ENCODE measurements at places on chromosomes 4 and X. TPM values are rescaled to one million over a fixed set of nuclear protein-coding genes. Genes with fewer than 3 reads are reported as not detected.
A peak's percentile ranks its signal among the peaks of the same experiment; 100 is the strongest.

DNA sequence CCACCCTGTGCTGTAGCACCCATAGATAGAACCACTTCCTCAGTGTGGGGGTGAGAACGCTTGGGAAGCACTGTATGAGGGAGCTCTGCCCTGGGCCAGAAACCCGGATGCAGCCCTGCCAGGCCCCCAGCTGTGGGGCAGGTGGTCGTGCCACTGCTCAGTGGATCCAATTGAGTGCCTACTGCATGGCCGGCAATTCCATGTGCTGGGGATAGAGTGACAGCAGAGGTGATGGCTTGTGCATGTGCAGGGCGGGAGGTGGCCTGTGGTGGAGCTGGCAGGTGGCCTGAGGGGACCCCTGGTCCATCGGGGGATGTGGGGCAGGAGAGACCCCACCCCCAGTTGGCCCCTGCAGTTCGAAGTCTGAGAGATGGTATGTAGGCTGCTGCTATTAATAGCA lies 60.4 kb downstream of the TRMT44 start:
- DNase-seq = no peak

DNA sequence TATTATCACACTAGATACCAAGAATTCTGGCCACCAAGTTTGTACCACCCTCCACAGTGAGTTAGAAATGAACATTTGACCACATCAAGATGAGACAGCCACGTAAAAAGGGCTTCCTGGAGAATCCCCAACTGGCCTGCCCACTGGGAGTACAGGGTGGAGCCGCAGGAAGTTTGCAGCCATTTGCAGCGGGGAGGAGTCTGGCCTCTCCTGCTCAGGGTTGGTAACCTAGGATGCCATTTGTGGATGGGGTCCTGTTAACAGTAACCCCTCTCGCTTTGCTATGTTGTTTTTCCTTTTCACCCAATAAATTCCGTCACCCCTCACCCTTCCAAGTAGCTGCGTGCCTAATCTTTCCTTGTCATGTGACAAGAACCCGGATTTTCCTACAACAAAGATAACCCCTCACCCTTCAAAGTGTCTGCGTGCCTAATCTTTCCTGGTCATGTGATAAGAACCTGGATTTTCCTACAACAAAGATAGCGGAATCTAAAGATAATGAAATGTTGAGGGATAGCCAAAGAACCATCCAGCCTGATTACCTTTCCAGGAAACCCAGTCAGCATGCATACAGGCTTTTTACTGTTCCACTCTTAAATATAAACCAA lies 245.4 kb downstream of the NAF1 start:
- DNase-seq = no peak

- DNase-seq = no peak
Observed at GRCh38 chrX:37986893-37987292, 19.5 kb upstream of the SYTL5 start.

DNA sequence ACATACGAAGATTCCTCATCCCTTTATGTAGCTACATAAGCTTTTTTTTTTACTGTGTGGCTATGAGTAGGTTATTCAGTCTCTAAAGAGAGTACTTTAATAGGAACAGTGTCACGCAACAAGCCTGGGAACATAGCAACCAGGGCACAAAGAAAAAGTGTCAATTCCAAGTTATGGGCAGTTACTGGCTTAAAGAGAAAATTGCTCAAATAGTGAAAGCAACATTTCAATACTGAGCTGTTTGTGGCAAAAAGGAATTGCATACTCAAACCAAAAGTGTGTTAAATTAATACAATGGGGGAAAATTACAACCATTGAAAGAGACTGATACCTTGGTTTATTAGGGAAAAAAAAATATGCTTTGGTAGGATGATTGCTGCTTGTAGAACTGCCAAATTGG lies 41.2 kb upstream of the ENOX2 start:
- no peak for DNase-seq

- peak; percentile 90 for DNase-seq
Observed at GRCh38 chr4:152850377-152850776, 70.6 kb downstream of the ARFIP1 start.

DNA sequence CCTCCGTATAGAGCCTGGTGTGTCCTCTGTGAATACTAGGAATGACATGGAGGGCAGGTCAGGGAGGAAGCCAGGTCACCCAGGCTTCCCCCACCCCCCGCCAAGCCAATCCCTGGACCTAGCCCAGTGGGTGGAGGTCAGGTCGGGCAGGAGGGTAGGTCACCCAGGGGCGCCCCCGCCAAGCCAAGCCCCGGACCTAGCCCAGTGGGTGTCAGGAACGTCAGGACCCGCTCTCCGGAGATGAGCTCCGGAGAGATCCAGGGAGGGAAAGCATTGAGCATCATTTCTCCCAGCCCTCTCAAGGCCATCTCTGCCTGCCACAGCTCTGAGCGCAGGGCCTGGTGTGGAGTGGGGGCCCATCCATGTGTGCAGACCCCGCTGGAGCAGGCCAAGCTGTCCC lies 48.6 kb downstream of the WFS1 start:
- no peak for DNase-seq

DNA sequence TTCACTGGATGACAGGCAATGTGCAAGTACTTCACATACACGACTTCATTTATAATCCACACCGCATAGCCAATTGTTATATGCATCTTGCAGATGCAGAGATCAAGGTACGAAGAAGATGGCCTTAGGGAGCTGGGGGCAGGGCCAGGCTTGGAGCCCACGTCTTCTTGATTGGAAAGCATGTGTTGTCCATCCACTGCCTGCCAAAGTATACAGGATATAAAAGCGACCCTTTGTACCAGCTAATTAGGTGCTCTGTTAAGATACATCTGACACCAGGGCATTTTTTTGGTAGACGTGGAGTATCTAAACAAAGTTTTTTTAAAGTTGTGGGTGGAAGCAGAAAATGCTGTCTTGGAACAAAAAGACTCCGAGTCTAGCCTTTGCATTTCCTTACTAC lies 1.4 kb downstream of the C4orf36 start:
- DNase-seq = no peak

DNA sequence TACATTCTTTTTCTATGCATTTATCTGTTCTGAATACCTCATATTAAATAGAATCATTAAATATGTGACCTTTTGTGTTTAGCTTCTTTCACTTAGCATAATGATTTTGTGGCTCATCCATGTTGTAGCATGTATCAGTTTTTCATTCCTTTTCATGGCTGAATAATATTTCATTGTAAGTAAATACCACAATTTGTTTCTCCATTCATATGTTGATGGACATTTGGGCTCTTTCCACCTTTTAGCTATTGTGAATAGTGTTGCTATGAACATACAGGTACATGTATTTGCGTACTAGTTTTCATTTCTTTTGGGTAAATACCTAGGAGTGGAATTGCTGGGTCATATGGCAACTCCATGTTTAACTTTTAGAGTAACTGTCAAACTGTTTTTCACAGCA lies 85.1 kb downstream of the GNL3L start:
- no peak for DNase-seq

Gene GAGE12F
- total RNA-seq = not detected

Gene FAM149A
- total RNA-seq = 0.64 TPM

Gene MAP3K15
- total RNA-seq = under 0.01 TPM

- DNase-seq = no peak
Observed at GRCh38 chr4:119675391-119675790, 46.8 kb upstream of the PDE5A start.

- no peak for DNase-seq
Observed at GRCh38 chr4:112119353-112119783, 25.9 kb upstream of the FAM241A start.

GRCh38 chrX:20224814-20225487 lies 41.8 kb downstream of the RPS6KA3 start:
- DNase-seq = peak; percentile 32

GRCh38 chr4:78081541-78081940 lies 24.4 kb downstream of the FRAS1 start:
- DNase-seq = no peak

DNA sequence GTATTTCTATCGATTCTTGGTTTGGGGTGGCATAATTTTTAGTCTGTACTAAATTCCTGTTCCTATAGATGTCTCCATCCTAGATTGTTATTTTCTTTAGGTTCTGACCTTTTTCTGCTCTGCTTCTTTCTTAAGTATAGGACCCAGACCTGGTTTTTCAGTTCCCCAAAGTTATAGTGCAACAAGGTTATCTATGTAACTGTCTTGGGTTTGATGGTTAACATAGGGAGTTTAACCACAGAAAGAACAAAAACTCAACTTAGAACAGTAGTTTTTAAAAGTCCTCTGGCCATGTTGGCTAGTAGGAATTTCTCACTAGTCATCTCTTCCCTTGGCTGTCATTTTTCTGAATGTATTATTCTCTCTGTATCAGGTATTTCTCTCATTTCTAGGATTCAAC lies 38.8 kb upstream of the MAD2L1 start:
- DNase-seq = no peak

DNA sequence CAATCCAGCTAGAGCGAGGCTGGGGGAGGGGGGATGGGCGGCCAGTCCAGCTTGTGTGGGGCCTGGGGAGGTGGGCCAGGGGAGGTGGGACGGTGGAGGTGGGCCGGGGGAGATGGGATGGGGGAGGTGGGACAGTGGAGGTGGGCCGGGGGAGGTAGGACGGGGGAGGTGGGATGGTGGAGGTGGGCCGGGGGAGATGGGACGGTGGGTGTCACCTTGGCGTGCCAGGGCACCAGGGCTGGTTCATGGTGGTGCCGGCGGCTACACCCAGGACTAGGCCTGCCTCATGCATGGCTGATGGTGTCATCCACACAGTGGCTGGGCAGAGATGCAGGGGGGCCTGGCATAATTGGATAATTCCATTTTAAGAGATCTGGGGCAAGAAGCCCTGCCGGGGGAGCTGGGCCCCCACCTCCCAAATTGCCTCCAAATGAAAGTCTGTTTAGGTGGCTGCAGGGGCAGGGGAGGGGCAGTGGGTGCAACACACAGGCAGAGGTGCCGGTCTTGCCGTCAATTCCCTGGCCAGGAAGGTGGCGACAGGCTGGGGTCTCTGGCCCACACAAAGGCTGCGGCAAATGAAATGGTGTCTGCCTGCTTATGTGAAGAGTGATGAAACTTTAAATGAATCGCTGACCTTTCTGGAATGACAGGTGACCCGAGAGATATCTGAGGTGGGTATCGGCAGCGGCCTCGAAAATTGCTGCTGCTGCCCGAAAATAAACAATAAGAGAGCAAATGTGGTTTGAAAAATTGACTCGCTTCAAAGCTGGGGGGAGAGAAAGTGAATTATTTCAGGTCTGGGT lies 82.1 kb downstream of the FAM53A start:
- DNase-seq = no peak

DNA sequence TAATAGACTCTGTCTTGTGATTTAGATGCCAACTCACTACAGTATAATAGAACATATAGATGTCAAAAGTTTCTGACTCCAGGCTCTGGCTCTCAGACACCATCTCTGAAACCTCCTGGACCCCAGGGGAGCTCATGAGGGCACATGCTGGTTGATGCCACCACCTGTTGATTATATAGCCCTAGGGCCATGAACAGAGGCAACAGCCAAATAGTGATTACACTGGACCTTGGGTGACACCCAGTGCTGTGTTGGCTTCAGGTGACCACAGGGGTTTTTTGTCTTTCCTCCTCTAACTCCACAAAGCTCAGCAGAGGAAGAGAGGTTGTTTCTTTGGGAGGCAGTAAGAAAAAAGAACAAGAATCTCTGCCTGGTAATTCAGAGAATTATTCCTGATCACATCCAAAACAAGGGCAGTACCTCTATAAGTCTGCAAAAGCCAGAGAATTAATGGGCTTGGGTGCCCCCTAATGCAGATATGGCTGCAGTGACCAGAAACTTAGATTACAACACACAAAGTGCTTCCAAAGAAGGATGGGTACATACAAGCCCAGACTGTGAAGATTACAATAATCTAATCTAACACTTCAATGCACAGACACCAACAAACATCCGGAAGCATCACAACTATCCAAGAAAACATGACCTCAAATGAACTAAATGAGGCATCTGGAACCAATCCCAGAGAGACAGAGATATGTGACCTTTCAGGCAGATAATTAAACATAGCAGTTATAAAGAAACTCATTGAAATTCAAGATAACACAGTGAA lies 1920.6 kb downstream of the ARAP2 start:
- peak; percentile 0 for DNase-seq

DNA sequence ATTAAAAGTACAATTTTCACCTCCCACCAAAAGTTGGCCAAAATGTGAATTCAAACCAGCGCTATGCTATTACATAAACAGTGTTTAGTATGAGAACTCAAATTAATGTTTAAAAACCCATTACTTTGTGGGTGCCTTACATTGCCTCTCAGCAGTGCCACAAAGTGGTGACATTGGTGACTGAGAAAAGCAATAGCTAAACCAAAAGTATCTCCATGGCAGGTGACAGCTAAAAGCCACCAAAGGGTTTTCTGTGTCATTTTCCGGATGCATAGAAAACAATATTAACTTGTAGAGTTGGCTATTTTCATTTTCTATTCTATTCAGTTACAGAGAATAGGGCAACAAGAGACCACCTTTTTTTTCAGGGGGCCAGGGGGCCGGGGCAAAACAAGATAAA lies 261.2 kb downstream of the MAPK10 start:
- no peak for DNase-seq

GRCh38 chr4:77196866-77197265 lies 39.9 kb downstream of the CCNG2 start:
- DNase-seq = no peak

DNA sequence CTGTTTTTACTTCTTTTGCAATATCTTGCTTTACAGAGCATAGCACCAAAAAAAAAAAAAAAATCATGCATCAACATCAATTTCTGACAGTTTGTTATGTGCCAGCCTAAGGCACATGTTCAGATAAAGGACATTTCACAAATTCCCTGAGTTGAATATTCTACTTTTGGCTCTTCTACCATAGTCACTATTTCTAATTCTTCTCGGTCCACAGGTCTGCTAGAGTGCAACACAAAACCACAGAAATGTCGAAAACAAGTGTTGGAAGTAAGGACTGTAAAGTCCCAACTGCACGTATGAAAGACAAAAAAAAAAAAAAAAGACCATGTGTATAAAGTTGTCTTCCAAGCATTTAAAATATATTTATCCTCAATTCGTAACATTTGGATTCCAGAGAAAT lies 494.2 kb upstream of the INTU start:
- DNase-seq = no peak

DNA sequence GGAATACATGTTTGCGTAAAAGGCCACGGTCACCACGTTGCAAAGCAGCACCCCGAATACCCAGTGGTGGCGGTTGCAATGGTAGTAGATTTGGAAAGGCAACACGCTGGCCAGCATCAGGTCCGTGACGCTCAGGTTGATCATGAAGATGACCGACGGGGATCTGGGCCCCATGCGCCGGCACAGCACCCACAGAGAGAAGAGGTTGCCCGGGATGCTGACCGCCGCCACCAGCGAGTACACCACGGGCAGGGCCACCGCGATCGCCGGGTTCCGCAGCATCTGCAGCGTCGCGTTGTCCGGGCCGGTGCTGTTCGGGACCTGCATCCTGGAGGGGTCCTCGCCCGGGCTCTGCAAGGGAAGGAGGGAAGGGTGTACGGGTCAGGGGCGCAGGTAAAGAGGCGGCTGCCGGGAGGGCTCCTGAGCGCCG lies 13.5 kb upstream of the ASMTL start:
- no peak for DNase-seq

DNA sequence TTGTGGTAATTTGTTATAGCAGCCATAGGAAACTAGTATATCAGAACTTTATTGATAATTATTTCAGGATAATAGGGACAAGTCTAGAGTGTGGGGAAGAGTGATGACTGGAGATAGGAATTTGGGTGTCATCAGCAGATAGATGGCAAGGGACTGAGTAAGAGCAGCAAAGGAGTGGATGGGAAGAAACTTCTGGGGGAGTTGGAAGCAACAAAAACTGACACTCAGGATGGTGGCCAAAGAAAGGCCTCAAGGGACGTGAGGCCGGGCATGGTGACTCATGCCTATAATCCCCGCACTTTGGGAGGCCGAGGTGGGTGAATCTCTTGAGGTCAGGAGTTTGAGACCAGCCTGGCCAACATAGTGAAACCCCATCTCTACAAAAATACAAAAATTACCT lies 9.1 kb upstream of the SLC25A5 start:
- no peak for DNase-seq

GRCh38 chrX:24332878-24333277 lies 19.0 kb upstream of the SUPT20HL2 start:
- no peak for DNase-seq
